Activated T-helper 1 cell treated with anti-CD3 and anti-CD28 coated beads, Interleukin-12 subunit alpha, Interleukin-12 subunit beta, Interleukin-2, Interleukin-4 antibody, amounts not matched to agents 30 ng/mL and 10 ng/mL and 1 ng/mL, durations not matched to agents 14 hours and 24 hours and 36 hours (primary cell): ENCODE measurements at places on chromosomes 6 and 20. TPM values are rescaled to one million over a fixed set of nuclear protein-coding genes. Genes with fewer than 3 reads are reported as not detected.

Gene HLA-DRA
- 39.3 and 40.1 TPM in 2 replicates for total RNA-seq

Gene TREM1
- not detected in 2 replicates for total RNA-seq

Gene HLA-DOB
- total RNA-seq = 4.2 and 4.3 TPM in 2 replicates

Gene LPIN3
- 1.1 and 1.4 TPM in 2 replicates for total RNA-seq

Gene SDC4
- total RNA-seq = 220 and 222 TPM in 2 replicates

Gene BMP6
- 0.86 and 1.1 TPM in 2 replicates for total RNA-seq

Gene ENPP5
- total RNA-seq = not detected in 2 replicates

Gene C6orf58
- 0.16 TPM in 1 of 2 replicates, not detected in the other for total RNA-seq

Gene SLC22A16
- total RNA-seq = not detected in 2 replicates

Gene XKR7
- total RNA-seq = not detected in 2 replicates

Gene ZNF217
- 57.5 and 64.5 TPM in 2 replicates for total RNA-seq

Gene FRMD1
- not detected in 2 replicates for total RNA-seq

Gene PARD6B
- total RNA-seq = 6.3 and 7.1 TPM in 2 replicates

Gene GGT7
- 12.5 and 13.7 TPM in 2 replicates for total RNA-seq

Gene DSP
- not detected in 2 replicates for total RNA-seq
